ENCODE measurements at places on chromosomes 3 and 15. TPM values are rescaled to one million over a fixed set of nuclear protein-coding genes. Genes with fewer than 3 reads are reported as not detected.

- peak; percentile 47 for DNase-seq
- H3K4me3 ChIP-seq = no peak overlapping the region
- no peak overlapping the region for H3K27ac ChIP-seq
- H3K27me3 ChIP-seq = peaks cover 14% of the 10 kb centered on the region
- no peaks in the 10 kb centered on the region for H3K4me1 ChIP-seq
These were observed 42.2 kb downstream of the CLDN18 start for GRCh38 chr3:138051947-138052802.

- H3K4me3 ChIP-seq = no peak overlapping the region
- DNase-seq = no peak
- H3K27ac ChIP-seq = no peak overlapping the region
- peaks cover 27% of the 10 kb centered on the region for H3K4me1 ChIP-seq
- peaks cover 3% of the 10 kb centered on the region for H3K36me3 ChIP-seq
These were observed 128.6 kb downstream of the TPRG1 start for GRCh38 chr3:189300345-189300744.

GRCh38 chr3:177441813-177442646, 244.7 kb upstream of the TBL1XR1 start:
- no peaks in the 10 kb centered on the region for H3K27me3 ChIP-seq
- H3K27ac ChIP-seq = no peak overlapping the region
- DNase-seq = no peak
- no peaks in the 10 kb centered on the region for H3K4me1 ChIP-seq

GRCh38 chr3:18302517-18302916, 122.6 kb downstream of the SATB1 start:
- no peak for DNase-seq
- no peaks in the 10 kb centered on the region for H3K36me3 ChIP-seq
- H3K27me3 ChIP-seq = no peaks in the 10 kb centered on the region
- H3K4me3 ChIP-seq = no peak overlapping the region
- no peak overlapping the region for H3K27ac ChIP-seq

DNA sequence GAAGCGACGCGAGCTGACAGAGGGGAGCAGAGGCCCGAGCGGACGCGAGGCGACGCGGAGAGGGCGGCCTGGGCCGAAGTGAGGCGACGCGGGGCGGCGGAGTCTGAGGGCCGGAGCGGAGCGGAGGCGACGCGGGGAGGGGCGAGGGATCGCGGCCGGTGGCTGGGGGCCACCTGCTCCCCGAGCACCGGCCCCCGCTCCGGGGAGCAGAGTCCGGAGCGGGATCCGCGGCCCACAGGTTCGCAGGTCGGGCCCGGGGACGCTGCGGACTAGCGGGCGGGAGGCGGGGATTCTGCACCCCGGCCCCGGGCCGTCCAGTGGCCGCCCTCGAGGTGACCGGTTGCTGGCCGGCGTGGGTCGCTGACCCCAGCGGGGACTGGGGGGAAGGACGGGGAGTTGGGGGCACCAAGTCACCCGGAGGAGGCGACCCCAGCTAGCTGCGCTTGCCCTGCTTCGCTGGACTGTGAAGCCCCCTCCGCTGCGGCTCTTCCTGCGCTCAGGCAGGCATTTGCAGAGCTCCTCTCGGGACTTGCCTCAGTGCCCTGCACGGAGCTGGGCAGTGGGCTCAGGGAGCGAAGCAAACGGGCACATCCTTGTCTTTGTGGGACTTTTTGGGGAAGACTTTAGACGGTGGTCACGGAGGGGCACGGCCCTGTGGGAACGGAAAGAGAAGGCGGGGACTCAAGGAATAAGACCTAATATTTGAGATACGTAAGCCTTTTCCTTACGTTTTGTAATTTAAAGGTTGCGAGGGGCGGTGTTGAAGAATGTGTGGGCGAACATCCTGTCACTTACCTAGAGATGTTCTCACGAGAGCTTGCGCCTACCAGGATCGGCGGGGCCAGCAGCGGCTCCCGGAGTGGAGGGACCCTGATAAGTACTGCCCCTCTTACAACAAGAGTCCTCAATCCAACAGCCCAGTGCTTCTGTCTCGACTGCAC, 566 bp downstream of the HMCES start:
- DNase-seq = peak; percentile 77
- no peaks in the 10 kb centered on the region for H3K27me3 ChIP-seq
- peaks cover 41% of the 10 kb centered on the region for H3K36me3 ChIP-seq
- peaks cover 55% of the 10 kb centered on the region for H3K4me1 ChIP-seq

DNA sequence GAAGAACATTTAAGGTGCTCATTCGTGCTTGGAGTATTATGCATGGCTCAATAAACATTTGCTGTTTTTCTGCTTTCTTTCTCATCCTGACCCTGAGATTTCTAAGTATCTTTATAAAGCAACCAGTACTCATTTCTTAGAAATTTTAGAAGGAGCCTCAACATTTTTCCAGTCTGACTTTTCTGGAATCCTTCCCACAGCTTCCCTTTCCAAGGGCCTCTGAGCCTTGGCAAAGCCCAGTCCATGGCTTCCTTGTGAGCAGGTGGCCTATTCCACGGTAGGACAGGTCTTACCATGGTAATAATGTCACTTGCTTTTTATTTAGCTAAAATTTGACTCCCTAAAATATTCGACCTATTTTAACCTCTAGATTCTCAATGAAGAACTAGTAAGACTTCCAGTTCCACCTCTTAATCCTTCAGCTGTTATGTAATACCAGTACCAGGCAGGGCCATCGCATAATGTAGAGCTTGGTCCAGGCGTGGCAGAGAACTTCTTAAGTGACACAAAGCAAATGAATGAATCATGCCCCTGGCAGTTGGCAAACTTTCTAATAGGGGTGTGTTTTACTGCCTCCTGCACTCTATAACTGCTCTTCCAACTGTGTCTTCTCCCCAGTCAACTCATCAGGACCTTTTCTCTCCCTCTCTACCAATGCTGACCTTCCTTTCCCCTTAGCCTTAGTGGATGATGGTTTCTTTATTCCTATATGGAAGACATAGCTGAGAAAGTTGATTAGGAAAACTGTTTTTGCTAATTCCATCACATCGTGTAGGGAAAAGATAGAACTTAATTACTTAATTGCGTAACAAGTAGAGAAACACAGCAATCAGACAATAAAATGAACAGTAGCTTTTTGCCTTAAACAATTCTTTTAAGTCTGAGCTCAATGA, 894 bp upstream of the TM4SF4 start:
- no peak overlapping the region for H3K27ac ChIP-seq
- no peak overlapping the region for H3K4me3 ChIP-seq
- no peak for DNase-seq
- peaks cover 1% of the 10 kb centered on the region for H3K27me3 ChIP-seq

DNA sequence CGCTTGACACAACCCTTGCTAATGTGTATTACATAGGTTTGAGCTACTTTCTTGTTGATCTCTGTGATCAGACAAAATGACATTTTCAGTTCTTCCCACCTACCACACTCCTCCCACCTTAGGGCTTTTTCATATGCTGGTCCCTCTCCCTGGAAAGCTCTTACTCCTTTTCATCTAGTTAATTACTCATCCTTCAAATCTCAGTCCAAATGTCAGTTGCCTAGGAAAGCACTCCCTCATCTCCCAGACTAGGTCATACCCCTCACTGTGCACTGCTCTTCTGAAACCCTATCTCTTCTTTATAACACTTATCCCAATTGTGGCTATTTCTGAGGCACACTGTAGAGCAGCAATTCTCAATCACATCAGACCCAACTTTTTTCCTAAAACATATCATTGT, 7.3 kb downstream of the ZNF106 start:
- H3K27ac ChIP-seq = no peak overlapping the region
- H3K27me3 ChIP-seq = no peaks in the 10 kb centered on the region
- peaks cover 20% of the 10 kb centered on the region for H3K4me1 ChIP-seq

DNA sequence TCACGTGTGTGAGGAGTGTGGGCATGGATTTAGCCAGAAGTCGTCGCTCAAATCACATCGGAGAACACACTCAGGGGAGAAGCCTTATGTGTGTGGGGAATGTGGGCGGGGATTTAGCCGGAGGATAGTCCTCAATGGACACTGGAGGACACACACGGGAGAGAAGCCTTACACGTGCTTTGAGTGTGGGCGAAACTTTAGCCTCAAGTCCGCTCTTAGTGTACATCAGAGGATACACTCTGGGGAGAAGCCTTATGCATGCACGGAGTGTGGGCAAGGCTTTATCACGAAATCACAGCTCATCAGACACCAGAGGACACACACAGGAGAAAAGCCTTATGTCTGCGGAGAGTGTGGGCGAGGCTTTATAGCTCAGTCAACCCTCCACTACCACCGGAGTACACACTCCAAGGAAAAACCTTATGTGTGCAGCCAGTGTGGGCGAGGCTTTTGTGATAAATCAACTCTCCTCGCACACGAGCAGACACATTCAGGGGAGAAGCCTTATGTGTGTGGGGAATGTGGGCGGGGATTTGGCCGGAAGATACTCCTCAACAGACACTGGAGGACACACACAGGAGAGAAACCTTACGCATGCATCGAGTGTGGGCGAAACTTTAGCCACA, 28.1 kb downstream of the ZNF589 start:
- H3K27ac ChIP-seq = peak overlapping the region; percentile 89
- H3K27me3 ChIP-seq = no peaks in the 10 kb centered on the region
- DNase-seq = peak; percentile 81
- H3K4me3 ChIP-seq = peak overlapping the region; percentile 33
- H3K4me1 ChIP-seq = peaks cover 37% of the 10 kb centered on the region

- no peak overlapping the region for H3K4me3 ChIP-seq
- DNase-seq = no peak
- H3K27me3 ChIP-seq = peaks cover 4% of the 10 kb centered on the region
- no peaks in the 10 kb centered on the region for H3K36me3 ChIP-seq
These were observed 214.8 kb upstream of the TPRG1 start for GRCh38 chr3:188956839-188957489.

DNA sequence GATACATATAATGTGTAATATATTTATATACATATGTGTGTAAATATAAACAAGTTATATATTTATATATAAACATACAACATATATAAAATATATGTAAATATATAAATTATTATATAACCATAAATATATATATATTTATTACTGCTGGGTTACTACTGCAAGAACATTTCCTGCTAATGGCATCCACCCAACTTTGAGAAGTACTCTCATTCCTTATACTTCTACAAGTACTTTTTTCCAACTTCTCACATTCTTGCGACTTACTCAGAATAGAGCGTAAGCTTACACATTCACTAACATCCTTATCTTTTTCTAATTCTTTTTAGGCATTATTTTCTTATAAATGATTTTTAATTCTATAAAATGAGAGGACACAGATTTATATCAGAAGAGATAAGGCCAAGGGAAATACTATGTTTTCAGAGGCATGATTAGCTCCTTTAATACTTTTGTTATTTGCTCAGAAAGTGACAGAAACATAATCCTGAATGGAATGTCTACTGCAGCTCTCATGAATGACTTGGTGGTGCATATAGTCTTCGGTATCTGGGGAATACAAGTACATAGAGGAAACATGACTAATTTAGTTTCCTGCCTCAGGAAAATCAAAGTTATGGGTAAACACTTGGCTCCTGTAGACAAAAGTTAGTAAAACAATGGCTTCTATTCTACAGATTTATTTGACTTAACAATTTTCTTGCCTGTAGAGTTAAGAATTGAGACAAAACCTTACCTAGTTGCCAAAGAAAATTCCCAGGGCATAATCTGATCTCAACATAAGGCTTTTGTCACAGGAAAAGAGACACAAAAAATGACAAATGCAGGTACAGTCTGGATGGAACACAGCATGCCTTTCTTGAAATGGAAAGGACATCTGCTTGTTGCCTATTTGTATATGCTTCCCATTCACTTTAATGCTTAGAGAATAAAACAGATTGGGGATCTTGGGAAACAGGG, 453.9 kb downstream of the SQOR start:
- DNase-seq = no peak
- H3K27me3 ChIP-seq = no peaks in the 10 kb centered on the region
- no peaks in the 10 kb centered on the region for H3K4me1 ChIP-seq
- H3K27ac ChIP-seq = no peak overlapping the region

The GNB4 gene
- total RNA-seq = 0.59 TPM

The LRRC49 gene
- total RNA-seq = 0.46 TPM

The SATB1 gene
- total RNA-seq = 546 TPM

The CORO2B gene
- total RNA-seq = 0.07 TPM

The DCBLD2 gene
- 1.2 TPM for total RNA-seq

Data from activated CD4-positive, alpha-beta memory T cell treated with anti-CD3 and anti-CD28 coated beads for 36 hours (primary cell).